ENCODE measurements at places on chromosomes 5 and 9. TPM values are rescaled to one million over a fixed set of nuclear protein-coding genes. Genes with fewer than 3 reads are reported as not detected.

Gene HTR4
- polyA plus RNA-seq, result not detected

Gene LCN1
- not detected for polyA plus RNA-seq

Gene PIP5KL1
- not detected for polyA plus RNA-seq

Gene CCIN
- polyA plus RNA-seq, result not detected

Gene PLPP7
- 5.1 TPM for polyA plus RNA-seq

Gene CERT1
- polyA plus RNA-seq, result 48.8 TPM

Gene CCDC192
- polyA plus RNA-seq, result not detected

Gene PCDHGA4
- 0.27 TPM for polyA plus RNA-seq

Gene ARHGEF37
- 1.1 TPM for polyA plus RNA-seq

Gene HAPLN1
- not detected for polyA plus RNA-seq

Gene FAM151B
- 1.7 TPM for polyA plus RNA-seq

Gene DOCK8
- polyA plus RNA-seq, result not detected

Gene ACTBL2
- not detected for polyA plus RNA-seq

Gene RNF183
- not detected for polyA plus RNA-seq

Gene SPINK5
- polyA plus RNA-seq, result 0.23 TPM

Gene DDX4
- not detected for polyA plus RNA-seq

Gene UBLCP1
- polyA plus RNA-seq, result 135 TPM

Gene TMC1
- polyA plus RNA-seq, result 0.87 TPM

Gene EQTN
- 15.1 TPM for polyA plus RNA-seq

Gene GOLGA1
- polyA plus RNA-seq, result 7.8 TPM

Gene INIP
- 40.7 TPM for polyA plus RNA-seq
